Substantia nigra (tissue), 51 donors: ENCODE measurements at places on chromosomes 5 and 9.
A peak's percentile ranks its signal among the peaks of the same experiment; 100 is the strongest.

DNA sequence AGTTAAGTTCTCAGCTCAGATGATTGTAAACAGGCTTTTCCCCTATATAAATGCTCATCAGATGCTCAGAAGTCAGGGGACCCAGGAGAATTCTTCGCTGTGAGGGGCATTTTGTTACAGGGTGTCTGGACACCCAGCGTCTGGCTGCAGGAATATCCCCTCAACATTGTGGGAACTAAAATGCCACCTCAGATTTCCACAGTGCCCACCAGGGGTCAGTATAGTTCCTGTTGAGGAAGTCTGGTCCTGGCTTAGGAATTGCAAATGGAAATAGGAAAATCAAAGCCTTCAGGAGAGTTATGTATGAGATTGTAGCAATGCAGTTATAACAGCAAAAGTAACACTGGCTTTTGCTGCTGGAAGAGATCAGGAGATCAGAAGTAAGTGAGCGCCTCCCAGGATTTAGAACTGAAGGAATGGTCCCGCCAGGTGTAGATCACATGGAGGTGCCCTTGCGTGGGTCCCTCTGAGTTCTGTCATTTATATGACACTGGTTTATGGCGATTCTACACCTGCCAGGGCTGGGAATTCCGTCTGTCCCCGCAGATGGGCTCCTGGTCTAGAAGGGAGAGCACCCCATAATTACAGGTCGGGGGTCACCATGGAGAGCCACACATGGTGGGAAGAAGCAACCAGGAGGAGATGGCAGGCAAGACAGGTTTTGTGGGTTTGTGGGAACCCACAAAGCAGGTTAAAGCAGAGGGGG is 47.1 kb upstream of the CTSL start:
- DNase-seq, result peak; percentile 5

DNA sequence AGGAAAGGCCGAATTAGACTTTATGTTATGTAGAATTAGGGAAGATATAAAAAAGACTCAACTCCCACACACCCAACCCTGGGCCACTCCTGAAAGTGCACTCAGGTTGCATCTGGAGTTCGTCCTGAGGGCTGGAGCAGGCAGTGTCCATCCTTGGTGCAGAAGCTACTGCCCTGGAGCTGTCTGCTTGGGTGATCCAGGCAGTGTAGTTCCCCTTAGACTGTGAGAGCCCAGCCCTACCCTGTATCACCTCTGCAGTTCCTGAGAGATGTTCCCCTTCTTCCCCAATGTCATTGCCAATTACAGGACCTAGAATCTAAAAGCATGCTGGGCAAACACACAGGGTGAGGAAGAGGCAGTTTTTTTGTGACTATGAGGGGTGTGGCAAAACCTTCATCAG is 368.3 kb upstream of the ST8SIA4 start:
- no peak for DNase-seq

DNA sequence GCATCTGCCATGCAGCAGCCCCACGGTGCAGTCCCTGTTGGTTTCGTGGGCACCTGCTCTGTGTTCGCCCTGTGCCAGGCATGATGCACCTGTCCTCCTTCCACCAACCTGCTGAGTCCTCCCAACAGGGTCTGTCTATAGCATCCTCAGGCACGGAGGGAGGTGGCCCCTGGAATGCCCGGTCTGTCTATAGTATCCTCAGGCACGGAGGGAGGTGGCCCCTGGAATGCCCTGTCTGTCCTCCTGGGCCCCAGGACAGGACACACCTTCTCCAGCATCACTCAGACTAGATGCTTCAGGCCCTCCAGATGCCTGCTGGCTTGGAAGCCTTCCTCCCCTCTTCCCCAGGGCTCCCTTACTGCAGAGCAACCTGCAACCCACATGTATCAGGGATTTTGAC is 9.9 kb upstream of the PHYHD1 start:
- DNase-seq, result no peak

DNA sequence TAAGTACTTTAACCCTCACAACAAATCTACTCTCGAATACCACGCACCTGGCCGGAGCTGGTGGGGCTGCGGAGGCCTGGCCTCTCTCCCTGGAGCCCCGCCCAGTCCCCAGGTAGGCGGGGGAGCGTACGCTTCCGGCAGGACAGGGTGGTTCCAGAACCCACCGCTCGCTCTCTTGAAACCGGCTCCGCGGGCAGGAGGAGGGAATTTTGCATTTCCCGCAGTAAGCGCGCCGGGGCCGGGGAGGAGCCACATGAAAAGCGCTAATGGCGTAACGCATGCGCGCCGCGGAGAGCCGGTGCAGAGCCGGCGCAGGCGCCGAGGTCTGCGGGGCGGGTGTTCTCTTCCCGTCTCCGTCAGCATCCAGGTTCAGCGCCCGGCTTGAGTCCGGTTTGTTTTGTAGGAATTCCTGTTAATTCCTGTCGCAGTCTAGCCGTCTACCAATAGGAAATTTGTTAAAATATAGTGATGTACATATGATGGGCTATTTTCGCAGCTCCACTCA is 20.8 kb downstream of the CAVIN4 start:
- DNase-seq, result peak; percentile 45

GRCh38 chr5:154220625-154221024 is 30.1 kb downstream of the GALNT10 start:
- no peak for DNase-seq

DNA sequence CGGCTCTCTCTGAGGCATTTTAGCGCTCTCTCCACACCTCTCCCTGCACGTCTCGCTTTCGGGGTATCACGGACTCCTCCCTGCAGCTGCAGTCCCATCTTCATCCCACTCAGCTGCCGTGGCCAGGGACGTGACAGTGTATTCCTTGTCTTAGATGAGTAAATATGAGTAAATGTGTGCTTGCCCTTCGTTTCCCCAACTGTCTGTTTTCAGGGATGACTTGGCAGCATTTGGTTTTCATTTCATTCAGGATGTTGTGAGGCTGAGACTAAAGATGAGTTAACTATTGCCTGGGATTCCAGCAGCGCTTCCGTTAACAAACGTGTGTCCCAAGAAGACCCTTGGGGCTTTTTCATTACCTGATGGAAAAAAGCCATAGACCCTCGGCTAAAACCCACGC is 29.5 kb downstream of the GDNF start:
- no peak for DNase-seq

GRCh38 chr5:123428521-123429220 is 5.5 kb upstream of the CEP120 start:
- no peak for DNase-seq

DNA sequence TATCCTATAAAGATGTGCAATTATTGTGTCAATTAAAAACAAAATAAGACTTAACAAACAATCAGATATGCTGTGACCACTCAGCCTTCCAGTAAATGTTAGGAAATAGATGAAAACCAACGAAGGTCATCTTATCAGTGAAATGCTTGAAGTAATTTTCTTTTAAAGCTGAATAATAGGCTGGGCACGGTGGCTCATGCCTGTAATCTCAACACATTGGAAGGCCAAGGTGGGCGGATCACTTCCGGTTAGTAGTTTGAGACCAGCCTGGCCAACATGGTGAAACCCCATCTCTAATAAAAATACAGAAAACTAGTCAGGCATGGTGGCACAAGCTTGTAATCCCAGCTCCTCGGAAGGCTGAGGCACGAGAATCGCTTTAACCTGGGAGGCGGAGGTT is 31.2 kb downstream of the NLN start:
- no peak for DNase-seq

DNA sequence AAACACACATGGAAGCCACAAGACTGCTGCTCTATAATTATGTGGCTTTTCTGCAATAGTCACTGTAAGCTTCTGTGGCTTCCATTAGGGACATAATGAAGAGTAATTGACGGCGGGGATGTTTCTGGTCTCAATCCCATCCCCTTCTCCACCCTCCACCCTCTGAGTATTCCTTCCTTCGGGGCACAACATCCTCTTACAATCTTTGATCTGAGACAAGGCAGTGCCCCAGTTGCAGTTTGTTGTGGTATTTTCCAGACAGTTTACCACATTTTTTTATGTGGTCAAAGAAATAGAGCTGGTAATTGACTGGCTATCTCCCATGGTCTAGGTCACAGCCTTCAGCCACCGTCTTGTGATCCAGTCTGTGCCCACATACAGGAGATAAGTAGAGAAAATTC is 277.7 kb downstream of the NR2F1-AS1 start:
- DNase-seq, result no peak

- DNase-seq, result no peak
Observed at GRCh38 chr5:31397926-31398557, 133.9 kb downstream of the DROSHA start.

DNA sequence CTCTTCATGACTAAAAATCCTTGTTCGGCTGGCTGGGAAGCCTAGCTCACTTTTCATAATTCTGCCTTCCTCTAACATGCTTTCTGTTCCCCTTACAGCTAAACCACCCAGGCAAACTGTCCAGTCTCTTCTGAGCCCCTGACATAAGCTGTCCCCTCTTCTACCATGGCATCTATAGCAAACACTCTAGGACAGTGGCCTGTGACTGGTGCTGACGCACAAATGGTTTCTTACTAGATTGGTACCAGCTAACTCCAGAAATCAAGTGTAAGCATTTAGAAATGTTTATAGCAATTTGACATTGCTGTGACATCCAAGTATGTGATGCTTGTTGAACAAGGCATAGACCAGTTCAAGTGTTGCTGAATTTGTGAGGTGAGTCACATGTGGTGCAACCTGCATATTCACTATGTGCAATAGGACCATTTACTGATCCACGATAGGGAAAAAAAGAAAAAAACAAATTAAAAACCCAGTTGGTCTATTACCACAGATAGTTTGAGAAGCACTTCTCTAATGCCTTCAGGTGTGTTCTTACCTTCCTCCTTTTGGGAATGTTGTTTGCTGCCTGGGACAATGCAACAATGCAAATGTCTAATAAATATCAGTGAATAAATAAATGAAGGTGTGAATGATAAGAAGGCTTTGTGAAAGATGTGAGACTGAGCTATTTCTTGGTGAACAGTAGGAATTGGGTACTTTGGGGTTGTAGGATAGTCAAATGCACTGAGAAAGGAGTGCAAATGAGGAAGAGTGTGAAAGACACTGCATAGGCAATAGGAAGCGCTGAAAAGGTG is 22.4 kb downstream of the ELOVL7 start:
- no peak for DNase-seq

- no peak for DNase-seq
Observed at GRCh38 chr5:88924330-88924657, 41.3 kb upstream of the MEF2C start.

- no peak for DNase-seq
Observed at GRCh38 chr9:121192518-121192917, 9.2 kb downstream of the RAB14 start.

DNA sequence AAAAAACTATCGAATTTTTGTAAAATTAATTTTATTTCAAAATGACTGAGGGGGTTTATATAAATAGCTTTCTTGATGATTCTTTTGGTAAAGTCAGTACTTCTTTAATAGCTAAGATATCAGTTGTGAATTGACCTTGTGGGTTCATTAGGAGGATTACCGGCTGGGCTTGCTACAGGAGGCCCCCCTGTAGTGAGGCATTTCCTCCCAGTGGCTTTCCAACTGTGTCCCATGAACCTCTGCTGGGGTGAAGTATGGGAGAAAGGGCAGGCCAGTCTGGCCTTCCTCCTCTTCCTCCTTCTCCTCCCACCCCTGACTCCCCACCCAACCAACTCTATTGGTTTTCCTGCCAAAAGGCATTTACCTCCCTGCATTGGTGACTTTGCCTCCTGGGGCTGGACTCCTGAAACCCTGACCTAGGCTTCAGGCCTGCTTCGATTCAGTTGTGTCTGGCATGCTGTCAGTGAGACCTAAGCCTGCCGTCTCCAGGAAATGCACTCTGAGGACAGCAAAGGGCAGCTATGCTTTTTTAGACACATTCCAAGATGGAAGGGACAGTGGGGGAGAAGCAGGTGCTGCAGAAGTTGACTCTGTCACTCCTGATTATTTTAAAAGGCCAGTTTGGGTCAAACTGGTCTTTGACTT is 144.8 kb downstream of the HSPA4 start:
- no peak for DNase-seq

- no peak for DNase-seq
Observed at GRCh38 chr5:91635950-91636734, 253.0 kb upstream of the ARRDC3 start.

GRCh38 chr5:2993771-2994170 is 242.3 kb upstream of the IRX2 start:
- no peak for DNase-seq

DNA sequence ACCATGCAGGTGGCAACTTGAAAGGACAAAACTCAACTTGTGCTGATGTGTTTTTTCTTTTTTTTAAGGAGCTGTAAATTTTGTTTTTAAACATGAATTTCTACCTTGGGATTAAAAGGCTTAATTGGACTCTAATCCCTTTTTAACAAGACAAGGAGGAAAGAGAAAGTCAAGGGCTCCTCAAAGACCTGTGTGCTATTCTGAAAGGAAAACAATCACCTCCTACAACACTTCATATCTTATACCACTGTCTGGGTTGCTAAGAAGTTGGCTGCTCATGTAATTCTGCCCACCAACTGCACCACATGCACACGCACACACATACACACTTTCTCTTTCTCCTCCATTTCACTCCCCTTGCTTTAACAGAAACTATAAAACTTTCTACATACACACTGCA is 78.6 kb downstream of the SH3RF2 start:
- DNase-seq, result no peak

- no peak for DNase-seq
Observed at GRCh38 chr9:114221706-114222465, 66.5 kb downstream of the COL27A1 start.

DNA sequence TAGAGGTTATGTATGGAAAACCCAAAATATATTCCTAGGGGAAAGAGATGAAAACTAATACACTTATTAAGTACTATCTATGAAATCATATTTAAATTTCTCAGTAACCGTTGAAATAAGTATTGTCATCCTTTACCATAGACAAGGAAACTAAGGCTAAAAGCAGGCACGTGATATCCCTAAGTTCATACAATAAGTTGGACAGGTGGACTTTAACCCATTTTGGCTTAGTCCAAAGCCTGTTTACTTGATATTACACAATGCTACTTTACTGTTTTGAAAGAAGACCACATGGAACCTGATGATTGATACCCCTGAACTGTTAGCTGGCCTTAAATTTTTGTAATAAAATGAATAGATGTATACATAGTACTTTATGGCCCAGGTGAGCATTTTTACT is 3.5 kb downstream of the NFX1 start:
- no peak for DNase-seq

GRCh38 chr5:121834021-121834420 is 17.7 kb upstream of the FTMT start:
- no peak for DNase-seq

GRCh38 chr5:122674385-122674784 is 100.5 kb upstream of the SNX2 start:
- no peak for DNase-seq

DNA sequence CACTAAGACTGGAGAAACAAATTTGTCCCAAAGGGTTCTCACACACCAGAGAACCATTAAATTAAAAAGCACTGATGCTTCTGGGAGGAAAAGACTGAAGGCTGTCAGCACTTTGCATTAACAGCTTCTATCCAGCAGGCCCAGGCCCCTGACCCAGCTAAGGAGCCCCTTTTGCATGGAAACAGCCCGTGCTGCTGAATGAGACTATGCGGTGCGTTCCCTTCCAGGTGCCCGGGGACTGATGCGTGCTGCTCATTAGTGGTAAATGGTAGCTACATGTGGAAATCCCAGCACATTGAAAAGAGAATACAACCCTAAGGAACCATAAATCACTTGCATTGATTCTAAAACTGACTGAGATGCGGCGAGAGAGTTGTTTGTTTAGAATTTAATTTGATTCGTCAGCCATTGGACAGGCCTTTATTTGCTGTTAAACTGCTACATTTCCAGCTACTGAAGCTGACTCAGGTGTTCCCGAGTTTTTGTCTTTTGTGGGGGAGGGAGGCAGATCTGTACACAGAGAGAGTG is 351.0 kb upstream of the SLC24A2 start:
- no peak for DNase-seq

GRCh38 chr5:151362970-151363369 is 15.6 kb upstream of the SLC36A2 start:
- no peak for DNase-seq

GRCh38 chr5:71932655-71933338 is 174.5 kb upstream of the MAP1B start:
- DNase-seq, result no peak
